ENCODE measurements at places on chromosomes 12 and 14.

- no peak for DNase-seq
Measured at GRCh38 chr14:61749264-61749663, 13.0 kb upstream of the SNAPC1 start.

DNA sequence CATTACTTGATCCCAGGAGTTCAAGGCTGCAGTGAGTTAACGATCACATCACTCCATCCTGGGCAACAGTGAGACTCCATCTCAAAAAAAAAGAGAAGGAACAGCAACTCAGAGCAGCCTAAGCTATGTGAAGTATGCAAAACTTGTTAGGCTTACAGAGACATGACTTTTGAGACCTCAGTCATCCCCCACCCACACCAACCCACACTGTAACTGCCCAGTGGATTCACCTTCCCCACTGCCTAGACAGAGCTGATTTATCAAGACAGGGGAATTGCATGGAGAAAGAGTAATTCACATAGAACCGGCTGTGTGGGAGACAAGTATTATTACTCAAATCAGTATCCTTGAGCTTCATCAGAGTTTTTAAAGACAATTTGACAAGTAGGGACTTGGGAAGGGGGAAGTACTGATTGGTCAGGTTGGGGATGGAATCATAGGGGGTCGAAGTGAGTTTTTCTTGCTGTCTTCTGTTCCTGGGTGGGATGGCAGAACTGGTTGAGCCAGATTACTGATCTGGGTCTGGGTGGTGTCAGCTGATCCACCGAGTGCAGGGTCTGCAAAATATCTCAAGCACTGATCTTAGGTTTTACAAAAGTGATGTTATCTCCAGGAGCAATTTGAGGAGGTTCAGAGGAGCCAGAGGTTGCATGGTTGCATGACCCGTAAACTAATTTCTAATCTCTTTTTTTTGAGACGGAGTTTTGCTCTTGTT, 6.2 kb upstream of the WDR89 start:
- DNase-seq = no peak

DNA sequence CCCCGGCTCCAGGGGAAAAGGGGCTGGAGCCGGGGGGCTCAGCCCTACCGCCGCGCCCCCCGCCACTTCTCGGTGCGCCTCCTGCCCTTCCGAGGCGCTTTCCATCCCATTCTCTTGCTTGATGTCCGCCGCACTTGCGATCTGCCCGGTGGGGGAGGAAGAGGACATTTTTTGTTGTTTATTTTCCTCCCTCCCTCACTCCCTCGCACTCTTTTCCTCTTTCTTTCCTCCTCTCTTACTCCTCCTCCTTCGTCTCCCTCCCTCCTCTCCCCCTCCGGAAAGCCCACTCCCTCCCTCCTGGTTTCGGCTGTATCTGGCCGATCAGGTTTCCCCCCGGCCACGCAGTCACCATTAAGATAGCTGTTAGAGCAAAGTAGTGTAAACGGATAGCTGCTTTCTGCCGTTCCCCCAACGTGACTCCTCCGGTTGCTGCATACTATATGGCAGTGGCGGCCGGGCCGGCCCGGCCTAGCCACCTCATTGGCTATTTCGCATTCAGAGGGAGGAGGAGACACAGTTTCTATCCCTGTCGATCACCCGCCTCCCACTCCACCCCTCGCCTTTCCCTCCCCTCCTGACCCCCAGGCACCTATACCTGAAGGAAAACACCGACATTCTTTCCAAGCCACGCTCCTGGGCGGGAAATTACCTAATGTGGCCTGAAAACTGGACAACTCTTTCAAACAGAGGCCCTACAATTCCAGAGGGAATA, at the start of gene SIX4:
Gene SIX4 (minus strand): TSS at position 445 of the 712 bp plus-strand sequence. CDS start 277 bp downstream, at position 168.
- DNase-seq = peak; percentile 92

DNA sequence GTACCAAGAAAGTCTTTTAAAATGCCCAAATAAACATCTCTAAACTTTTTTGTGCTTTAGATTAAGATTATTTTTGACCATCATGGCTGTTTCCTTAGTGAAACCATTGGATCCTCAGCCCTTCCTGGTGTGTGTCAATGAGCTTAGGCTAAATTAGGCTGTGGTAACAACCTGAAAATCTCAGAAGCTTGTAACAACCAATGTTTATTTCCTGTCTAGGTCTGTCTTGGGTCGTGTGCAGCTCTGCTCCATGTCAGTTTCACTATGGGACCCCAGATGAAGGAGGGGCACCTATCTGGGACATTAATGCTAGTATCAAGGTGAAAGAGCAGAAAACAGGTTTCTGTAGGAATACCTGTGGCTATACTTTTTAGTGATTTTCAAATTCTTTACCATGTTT, 49.9 kb downstream of the KCNMB4 start:
- no peak for DNase-seq

DNA sequence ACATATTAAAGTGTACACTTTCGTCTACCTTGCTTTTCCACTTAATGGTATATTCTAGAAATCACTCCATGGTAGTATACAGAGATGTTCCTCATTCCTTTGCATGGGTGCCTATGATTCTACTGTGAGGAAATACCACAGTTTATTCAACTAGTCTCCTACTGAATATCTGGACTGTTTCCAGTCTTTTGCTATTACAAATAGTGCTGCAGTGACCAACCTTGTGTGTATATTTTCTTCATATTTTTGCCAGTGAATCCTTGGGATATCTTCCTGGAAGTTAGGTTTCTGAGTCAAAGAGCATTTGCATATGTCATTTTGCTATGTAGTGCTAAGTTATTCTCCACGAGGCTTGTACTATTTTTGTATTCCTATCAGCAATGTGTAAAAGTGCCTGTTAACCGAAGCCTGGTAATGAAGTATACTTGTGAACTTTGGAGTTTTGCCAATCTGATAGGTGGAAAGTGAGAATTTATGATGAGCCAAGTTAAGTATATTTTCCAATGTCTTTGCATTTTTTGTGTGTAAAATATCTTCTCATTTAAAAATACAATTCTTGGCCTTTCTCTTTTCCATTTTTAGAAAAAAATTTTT, 31.3 kb upstream of the TMEM263 start:
- DNase-seq = no peak

DNA sequence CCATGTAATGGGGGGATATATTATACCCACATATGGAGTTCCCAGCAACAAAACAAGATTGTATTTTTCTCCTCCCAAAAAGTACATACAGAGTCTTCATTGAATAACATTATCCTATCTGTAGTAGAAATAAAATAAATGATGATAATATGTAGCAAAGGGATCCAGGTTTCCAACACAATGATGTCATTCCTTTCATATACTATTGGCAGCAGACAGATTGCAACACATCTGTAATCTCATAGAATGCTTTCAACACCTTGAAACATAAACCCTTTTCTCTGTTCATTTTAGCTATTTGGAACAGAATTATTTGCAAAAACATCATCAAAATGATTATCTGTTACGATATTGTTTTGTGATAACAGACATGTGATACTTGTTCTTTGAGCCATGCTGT, 317.6 kb downstream of the DPF3 start:
- DNase-seq = no peak

DNA sequence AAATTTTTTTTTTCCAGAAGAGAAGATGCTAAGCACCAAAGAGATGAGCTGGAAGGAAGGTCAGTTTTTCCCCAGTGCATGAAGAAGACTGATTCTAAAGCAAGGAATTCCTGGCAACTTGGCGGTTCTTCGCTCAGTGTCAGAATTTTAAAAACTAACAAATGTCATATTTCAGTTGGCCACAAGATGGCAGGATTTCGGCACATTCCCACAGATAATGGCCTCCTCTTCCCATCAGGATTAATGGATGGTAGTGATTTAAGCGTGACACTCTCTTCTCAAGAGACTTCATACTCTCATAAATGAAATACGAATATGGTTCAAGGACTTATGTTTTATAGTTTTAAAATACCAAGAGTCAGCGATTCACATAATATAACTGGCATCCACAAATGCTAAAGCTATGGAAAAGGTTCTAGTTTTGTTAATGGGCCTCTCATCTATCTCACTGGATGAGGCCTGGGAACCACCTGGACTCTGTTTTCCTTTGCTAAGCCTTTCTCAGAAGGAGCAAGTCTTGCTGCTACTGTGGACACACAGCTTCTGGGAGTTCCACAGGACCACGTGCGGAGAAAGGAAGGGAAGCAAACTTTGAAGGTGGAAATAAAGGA, 46.1 kb upstream of the PTPRO start:
- DNase-seq = peak; percentile 66

GRCh38 chr12:100473050-100473715, 483 bp upstream of the NR1H4 start:
- DNase-seq = no peak

DNA sequence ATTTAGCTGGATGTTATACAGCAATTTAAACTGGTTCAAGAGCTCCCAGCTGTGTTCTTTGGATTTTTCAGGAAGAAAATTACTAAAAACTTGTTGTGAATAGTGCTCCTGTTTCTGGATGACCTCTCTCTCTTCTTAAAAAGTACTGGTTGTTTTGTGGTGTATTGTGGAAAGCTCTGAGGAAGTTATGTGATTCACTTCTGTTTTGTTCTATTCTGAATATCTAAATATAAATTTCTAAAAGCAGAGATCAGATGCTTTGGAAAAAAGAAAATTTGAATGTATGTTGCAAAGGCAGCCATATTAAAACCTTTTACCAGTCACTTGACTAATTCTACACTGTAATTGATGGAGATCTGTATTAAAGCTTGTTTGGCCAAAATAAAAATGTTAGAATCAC, 3.4 kb upstream of the C3AR1 start:
- DNase-seq = no peak

DNA sequence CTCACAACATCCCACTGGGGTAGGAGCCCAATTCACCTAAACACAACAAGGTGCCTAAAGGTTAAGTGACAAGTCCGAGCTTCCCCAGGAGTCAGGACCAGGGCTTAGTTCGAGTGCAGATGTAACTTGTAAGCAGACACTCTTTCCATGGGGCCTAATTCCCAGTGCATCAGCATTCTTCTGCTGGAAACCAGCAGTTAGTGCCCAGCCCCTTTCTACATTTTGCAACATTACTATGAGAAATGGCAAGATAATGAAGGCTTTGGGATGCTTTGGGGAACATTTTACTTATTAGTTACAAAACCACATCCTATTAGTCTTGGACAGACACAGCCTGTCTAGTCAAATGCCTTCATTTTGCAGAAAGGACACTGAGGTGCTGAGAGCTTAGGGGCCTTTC, 179.8 kb downstream of the CALM1 start:
- no peak for DNase-seq

GRCh38 chr12:124829708-124830304, 33.9 kb downstream of the SCARB1 start:
- DNase-seq = no peak

GRCh38 chr12:92110083-92110640, 35.5 kb downstream of the BTG1 start:
- DNase-seq = no peak

GRCh38 chr14:54025661-54026060, 69.0 kb upstream of the BMP4 start:
- no peak for DNase-seq

GRCh38 chr12:64170024-64170423, 52.1 kb downstream of the KICS2 start:
- DNase-seq = no peak

DNA sequence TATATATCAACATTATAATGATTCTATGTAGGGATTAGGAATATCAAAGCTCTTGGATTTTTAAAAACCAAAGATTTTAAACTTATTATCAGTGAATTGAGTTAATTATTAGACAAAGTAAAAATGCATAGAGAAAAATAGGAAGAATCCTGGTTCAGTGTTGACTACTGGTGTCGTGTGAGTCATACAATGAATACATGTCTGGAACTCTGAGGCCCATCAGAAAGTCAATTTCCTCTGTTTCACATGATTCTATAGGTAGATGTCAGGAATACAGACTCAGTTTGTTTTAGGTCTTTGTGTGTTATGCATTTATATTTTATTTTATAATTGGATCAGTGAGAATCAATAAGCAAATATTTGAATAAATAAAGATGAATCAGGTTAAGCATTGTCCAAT, 84.5 kb upstream of the RTL1 start:
- no peak for DNase-seq

DNA sequence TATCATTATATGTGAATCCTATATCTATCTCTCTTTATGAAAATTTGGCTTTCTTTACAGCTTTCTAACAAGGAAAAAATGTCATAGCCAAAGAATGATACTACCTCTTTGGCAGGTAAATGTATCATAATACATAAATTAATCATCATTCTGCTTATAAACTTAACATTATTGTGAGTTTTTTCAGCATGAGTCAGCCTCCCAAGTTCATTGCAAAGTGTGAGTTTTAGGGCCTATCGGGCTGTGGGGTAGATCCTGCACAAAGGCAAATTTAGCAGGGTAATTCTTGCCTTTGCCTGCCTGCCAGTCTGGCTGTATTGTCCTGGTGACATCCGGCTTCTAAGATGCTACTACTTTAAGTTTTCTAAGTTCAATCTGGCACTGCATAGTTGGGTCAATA, 412.6 kb downstream of the MDGA2 start:
- DNase-seq = no peak

- peak; percentile 24 for DNase-seq
Measured at GRCh38 chr12:42961395-42961794, 371.8 kb upstream of the PRICKLE1 start.

- DNase-seq = no peak
Measured at GRCh38 chr14:24255931-24256711, 6.9 kb downstream of the TGM1 start.

DNA sequence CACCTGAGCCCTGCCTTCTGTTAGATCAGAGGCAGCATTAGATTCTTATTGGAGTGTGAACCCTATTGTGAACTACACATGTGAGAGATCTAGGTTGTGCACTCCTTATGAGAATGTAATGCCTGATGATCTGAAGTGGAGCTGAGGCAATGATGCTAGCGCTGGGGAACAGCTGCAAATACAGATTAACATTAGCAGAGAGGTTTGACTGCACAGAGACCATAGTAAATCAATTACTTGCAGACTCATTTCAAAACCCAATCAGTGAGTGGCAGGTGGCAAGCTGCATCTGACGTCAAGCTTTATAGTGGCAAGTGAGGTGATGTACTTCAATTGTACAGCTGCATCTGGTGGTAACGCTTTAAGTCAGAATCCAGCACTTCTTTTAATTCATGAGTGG, 141.6 kb downstream of the GPHN start:
- peak; percentile 89 for DNase-seq

DNA sequence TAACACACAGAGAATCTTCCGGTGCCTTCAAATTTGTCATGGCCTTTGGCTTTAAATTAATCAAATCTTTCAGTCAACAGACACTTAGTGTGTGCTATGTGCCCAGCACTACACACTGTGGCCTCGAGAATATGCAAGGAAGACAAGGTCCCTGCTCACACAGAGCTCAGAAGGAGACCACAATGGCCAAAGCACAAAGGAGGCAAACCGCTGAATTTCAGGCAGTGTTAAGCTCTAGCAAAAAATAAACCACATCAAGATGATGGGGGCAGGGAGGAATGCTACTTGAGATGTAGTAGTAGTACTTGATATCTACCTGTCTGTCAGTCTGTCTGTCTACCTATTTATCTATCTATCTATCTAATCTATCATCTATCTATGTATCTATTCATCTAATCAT, 227.9 kb downstream of the TMEM132D start:
- DNase-seq = no peak

- no peak for DNase-seq
Measured at GRCh38 chr12:46562625-46563225, 190.2 kb upstream of the SLC38A2 start.
